ENCODE measurements at places on chromosomes 6 and 20.

- DNase-seq = no peak
Observed at GRCh38 chr20:273884-274283, 16.4 kb downstream of the DEFB132 start.

GRCh38 chr6:155694419-155694790, 238.8 kb upstream of the NOX3 start:
- DNase-seq = peak; percentile 32

GRCh38 chr6:79277109-79277508, 42.6 kb upstream of the HMGN3 start:
- DNase-seq = peak; percentile 48

GRCh38 chr20:32743237-32744112, at the start of gene COMMD7:
Gene COMMD7 (minus strand): TSS chr20:32743467. CDS start chr20:32743391, 76 bp downstream.
- DNase-seq = peak; percentile 43

GRCh38 chr6:6643398-6643797, 54.9 kb downstream of the LY86 start:
- no peak for DNase-seq

DNA sequence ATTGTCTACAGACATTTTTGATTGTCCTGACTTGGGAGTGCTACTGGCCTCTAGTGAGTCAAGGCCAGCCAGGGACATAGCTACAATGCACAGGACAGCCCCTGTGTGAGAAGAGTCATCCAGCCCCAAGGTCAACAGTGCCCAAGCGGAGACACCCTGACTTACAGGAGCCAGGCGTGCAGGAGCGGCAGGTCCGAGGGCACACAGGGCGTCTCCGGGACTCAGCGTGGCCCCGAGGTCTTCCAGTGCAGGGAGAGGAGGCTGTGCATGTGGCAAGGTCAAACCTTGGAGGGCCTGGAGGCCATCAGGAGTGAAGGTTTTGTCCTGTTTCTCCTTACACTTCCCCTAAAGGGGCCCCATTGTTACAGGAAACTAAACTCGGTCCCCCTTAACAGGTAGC, 41.3 kb upstream of the QKI start:
- no peak for DNase-seq

DNA sequence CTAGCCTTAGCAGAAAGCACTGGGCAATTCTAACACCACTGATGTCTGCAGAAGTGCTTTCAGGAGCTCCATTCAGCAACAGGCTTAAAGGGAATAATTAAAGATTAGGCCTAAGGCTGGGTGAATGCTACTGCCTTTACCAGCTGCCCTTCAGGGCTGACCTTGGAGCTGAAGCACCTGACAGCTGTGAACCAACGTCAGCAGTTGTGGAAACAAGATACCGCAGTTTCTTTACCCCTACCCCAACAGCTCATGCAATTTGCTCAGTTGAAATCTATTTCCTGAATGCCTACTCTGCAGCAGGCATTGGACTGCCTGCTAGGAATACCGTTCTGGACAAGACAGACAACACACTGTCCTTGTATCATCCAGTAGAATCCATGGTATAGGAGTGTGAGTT, 51.5 kb upstream of the ADTRP start:
- no peak for DNase-seq

- DNase-seq = no peak
Observed at GRCh38 chr20:5039889-5040288, 38.6 kb upstream of the SLC23A2 start.

DNA sequence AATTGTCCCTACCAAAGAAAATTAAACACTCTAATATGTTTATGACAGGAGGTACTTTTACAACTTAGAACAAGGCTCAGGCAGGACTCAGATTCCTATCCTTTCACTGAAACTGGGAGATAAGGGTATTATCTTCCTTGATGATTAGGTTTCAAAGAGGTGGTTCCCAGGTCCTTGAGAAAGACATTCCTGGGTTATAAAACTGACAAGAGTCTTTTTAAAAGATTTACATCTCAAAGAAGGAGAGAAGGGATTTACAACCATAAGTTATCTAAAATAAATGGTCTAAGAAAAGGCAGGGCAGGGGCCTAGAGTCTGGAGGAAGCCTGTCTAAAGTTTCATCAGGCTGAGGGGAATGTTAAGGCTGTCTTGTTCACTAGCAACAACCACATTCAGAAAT, 1492.5 kb downstream of the HACE1 start:
- no peak for DNase-seq

GRCh38 chr20:63114006-63114692, 101.8 kb downstream of the YTHDF1 start:
- no peak for DNase-seq

All from RCC 7860 (cell line).